Activated T-helper 9 cell treated with anti-CD3 and anti-CD28 coated beads, Interleukin-2, amount 50 U/mL, for 16 hours (primary cell): ENCODE measurements at places on chromosomes 3 and 15.

- no peak for DNase-seq
These were observed 250.4 kb downstream of the TJP1 start for GRCh38 chr15:29571792-29572431.

GRCh38 chr3:116155841-116156240 lies 289.4 kb downstream of the LSAMP start:
- DNase-seq, result no peak

GRCh38 chr3:165259541-165260193 lies 63.5 kb upstream of the SLITRK3 start:
- no peak for DNase-seq

DNA sequence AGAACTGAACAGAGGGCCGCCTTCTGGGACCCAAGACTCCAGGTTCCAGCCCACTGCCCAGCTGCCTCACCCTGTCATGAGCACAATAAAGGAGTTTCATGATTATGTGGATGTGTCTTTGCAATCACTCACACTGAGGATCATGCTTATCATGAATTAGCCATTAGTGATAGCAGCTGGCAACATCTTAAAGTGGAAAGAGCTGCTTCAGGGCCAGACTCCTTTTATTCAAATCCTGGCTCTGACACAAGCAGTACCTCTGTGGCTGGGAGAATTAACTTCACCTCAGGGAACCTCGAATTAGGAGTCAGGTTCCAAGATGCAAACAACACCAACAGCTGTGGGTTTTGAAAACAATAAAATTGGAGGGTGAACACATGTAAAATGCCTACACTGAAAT lies 6.6 kb upstream of the SCAP start:
- no peak for DNase-seq

GRCh38 chr15:40776537-40777141 lies 6.9 kb downstream of the C15orf62 start:
- DNase-seq, result no peak

- no peak for DNase-seq
These were observed 15.6 kb downstream of the SENP5 start for GRCh38 chr3:196883361-196883760.

- DNase-seq, result no peak
These were observed 114.5 kb upstream of the GADL1 start for GRCh38 chr3:31008994-31009393.

- no peak for DNase-seq
These were observed 67.8 kb upstream of the IGF1R start for GRCh38 chr15:98580572-98580971.

- DNase-seq, result no peak
These were observed 59.1 kb downstream of the DRD3 start for GRCh38 chr3:114119776-114120175.

DNA sequence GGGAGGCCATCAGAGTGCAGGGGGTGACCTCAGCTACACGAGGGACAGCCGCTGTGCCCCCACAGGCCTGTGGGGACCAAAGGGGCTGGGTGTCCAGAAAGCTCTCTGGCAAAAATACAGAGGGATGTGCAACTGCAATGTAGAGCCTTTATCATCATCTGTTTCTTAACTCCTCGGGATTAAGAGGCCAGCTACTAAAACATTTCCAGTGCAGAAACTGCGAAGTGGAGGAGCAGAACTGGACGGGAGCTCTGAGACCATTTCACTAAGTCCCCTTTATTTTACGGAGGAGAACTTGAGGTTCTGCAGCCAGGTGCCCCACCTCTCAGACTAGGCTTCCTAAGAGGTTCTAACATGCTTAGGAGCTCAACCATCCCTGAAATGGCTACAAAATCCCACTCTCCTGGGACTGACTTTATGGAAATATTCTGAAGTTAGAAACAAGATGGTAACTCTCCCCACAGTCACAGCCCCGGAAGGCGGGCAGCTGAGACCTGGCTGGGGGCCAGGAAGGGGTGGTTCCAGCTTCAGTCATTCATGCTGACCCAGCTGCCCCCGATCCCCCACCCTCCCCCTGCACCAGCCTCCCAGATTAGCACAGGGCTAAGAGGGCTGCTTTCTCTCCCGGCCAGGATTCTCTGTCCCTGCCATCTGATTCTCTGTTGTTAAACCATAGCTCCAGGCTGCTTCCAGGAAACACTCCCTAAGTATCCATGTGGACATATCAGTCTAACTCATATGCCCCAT lies 40.3 kb downstream of the UMPS start:
- no peak for DNase-seq

DNA sequence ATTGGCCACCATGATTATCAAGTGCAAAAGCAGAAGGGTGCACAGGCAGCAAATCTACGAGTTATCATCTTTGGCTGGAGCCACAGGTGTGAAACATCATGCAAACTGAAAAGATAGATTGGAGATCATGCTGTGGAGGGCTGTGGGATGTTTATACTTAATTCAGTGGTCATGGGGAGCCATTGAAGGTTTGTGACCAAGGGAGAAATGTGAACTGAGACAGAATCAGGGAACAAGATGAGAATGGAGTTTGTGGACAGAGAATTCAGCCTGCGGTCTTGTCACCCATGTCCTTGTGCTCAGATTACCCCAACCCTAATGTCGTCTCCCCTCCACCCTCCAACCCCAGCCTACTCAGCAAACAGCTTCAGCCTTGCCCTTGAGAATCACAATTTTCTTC lies 62.9 kb upstream of the ACAN start:
- no peak for DNase-seq

DNA sequence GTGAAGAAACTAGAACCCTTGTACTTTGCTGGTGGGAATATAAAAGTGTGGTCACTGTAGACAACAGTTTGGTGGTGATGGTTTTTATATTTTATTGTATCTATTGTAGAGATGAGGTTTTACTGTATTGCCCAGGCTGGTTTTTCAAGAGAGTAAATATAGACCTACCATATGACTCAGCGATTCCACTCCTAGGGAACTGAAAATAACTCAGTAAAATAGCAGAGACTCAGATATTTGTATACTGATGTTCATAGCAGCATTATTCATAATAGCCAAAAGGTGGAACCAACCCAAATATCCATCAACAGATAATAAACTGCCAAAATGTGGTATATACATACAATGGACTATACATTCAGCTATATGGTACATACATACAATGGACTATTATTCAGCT lies 68.8 kb upstream of the IL12A start:
- no peak for DNase-seq

DNA sequence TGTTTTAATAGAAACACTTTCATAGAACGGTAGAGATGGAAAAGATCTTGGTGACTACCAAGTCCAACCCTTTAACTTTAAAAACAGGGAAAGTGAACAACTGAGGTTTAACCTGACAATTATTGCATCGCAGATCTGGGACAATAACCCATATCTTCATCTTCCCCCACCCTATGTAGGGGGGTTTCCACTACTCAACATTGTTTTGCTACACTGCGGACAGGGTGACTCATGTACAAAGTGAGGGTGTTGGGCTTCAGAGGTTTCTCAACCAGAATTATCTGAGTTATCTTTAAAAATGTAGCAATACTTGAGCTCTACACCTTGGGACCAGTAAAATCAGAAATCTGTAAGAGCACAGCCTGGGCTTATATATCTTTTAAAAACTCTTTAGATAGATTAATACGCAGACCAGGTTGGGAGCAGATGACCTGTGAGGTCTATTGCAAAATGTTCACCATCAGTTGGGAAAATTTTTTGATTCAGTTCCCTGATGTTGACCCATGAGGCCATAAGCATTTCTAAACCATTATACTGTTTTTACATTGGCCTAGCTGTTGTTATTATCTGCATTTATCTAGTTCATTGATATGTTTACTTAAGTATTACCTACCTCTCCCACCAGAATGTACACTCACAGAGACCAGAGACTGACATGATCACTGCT lies 103.6 kb upstream of the ICE2 start:
- DNase-seq, result no peak

DNA sequence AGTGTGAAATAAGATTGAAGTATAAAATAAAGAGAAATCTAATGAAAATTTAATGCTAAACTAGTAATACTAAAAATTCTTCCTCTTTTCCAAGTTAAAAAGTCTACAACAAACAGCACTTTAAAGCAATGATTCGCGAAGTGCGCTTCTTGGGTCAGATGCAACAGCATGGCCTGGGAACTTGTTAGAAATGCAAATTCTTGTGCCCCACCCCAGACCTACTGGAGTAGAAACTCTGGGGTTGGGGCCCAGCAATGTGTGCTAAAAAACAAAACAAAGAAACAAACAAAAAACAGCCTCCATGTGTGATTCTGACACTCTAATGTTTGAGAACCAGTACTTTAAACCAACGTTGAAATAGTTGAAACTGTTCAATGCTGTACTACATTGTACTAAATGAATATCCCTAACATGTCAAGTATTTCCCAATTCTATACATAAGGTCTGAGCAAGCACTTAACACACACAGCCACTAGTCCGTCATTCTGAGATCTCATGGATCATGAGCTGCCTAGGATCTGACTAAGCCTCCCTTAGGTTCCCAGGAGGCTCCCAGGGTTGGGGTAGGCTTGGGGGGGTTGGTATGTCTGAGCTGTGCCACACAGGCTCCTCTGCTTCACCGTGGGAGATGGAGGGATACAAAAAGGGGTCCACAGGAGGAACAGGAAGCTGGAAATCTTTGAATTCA lies 6.1 kb downstream of the RASGRP1 start:
- no peak for DNase-seq

DNA sequence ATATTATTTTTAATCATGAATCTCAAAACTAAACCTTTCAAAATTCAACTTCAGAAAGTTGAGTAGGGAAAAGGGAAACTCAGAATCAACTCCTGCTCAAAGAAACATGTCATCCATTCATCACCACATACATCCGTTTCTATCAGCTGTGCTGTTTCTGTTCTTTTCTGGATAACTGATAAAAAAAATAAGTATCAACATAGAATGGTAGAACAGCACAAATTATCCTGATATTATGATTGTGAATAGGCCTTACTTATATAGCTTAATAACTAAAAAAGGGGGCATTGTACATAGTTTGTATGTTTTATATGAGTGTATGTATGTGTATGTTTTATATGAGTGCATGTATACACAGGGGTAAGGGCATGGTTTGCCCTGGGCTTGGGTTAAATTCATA lies 3.1 kb downstream of the TM4SF1 start:
- DNase-seq, result no peak

GRCh38 chr3:30613133-30613825 lies 6.9 kb downstream of the TGFBR2 start:
- no peak for DNase-seq

- DNase-seq, result no peak
These were observed 40.6 kb upstream of the ADCY5 start for GRCh38 chr3:123489400-123490004.

GRCh38 chr3:194715022-194715800 lies 29.5 kb downstream of the FAM43A start:
- no peak for DNase-seq

DNA sequence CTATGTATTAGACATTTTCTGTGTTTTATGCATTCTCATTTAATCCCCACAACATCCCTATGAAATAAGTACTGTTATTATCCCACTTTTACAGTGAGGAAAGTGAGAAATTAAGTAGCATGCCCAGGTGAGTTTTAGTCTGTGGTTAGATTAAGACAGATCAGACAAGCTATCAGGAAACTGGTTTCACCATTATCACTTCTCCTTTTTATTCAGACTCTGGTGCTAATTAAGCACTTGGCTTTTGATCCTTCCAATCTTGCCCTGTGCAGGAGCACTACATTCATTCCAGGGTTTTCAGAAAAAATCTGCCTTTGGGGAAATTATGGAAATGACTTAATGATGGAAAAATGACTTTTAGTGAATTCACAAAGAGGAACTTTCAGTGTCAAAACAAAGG lies 115.2 kb downstream of the TMEM108 start:
- no peak for DNase-seq

DNA sequence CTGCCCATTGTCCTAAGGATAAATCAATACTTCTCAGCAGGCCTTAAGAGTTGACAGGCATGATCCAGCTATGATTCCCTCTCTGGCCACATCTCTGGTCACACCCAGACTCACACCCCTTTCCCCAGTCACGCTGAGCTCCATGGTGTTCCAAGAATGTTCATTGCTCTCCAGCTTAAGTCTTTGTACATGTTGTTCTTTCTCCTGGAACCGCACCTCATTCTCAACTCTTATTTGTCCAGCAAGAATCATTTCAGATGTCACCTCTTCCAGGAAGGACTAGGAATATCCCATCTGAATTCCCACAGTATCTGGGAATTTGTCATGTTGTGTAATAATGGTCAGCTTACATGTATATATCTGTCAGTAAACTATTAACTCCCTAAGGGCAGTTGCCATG lies 118.3 kb upstream of the GALNT15 start:
- DNase-seq, result no peak

DNA sequence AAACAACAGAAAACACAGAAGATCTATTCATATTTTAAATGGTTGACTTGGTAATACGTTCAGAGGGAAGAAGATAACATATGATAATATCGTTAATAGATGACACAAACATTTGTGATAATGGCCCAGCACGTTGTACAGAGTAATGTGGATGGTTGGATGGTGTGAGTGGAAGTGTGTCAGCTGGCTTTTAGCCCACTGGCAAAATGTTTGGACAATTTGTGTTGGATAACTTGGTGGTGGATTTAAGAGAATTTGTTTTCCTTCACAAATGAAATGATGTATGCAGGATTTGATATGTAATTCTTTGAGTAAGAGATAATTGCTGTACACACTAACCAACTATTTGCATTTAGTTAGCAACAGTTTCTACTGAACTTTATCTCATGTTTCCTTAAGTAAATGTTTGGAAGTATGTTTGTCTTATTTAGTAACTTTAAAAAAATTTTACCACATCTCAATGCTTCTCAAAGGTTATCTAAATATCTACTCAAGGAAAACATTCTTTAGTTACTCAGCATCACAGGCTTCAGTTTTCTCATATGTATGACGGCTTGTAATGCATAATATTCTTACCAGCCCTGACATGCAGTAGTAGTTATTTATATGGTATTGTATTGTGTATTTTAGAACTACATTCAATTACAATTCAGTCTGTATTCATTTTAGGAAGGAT lies 328.5 kb upstream of the GOLIM4 start:
- DNase-seq, result no peak

DNA sequence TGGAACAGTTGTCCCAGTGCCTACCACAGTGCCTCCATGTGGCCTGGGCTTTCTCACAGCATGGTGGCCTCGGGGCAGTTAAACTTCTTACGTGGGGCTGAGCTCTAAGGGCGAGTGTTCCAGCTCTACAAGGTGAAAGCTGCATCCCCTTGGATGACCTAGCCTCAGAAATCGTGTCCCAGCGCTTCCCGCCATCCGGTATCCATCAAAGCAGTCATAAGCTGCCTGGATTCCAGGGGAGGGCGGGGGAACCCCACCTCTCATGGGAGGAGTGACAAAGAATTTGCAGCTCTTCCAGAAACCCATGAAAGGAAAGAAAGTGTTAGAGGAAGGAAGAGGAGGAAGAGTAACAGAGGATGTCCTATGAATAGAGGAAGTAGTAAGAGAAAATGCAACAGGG lies 45.8 kb upstream of the CCDC174 start:
- DNase-seq, result no peak
